ENCODE measurements at places on chromosomes 2 and 18.
A peak's percentile ranks its signal among the peaks of the same experiment; 100 is the strongest.

DNA sequence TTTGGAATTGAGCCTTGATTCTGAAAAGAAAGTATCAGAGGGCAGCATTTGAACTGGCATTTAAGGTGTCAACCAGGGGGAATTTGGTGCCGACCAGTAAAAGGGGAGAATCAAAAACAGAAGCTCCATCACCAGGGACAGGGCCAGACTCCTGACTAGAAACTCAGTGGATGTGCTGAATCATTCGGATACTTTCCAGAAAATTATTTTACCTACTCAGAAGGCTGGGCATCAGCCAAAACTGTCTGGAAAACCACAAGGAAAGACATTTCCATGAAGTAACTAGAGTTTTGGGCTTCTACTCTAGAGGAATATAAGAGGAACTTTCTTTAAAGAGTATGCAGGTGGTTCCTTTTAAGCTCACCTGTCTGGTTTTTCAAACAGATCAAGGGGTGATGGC, 756.6 kb downstream of the RNF144A start:
- DNase-seq: no peak

- no peak for DNase-seq
These were observed 7.4 kb upstream of the MOB1A start for GRCh38 chr2:74186038-74186437.

DNA sequence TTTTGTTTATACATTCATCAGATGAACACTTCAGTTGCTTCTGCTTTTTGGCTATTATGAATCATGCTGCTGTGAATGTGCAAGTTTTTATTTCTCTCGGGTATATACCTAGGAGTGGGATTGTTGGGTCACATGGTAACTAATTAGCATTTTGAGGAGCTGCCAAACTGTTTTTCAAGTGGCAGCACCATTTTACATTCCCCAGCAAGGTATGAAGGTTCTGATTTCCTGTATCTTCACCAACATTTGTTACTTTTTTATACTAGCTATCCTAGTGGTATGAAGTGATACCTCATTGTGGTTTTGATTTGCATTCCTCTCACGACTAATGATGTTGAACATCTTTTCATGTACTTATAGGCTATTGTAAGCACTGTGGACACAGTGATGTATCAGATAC, 53.9 kb downstream of the DYNC1I2 start:
- DNase-seq: no peak

GRCh38 chr18:53937037-53937436, 287.4 kb downstream of the MBD2 start:
- no peak for DNase-seq

- no peak for DNase-seq
These were observed 55.5 kb downstream of the ARHGAP28 start for GRCh38 chr18:6785001-6785400.

DNA sequence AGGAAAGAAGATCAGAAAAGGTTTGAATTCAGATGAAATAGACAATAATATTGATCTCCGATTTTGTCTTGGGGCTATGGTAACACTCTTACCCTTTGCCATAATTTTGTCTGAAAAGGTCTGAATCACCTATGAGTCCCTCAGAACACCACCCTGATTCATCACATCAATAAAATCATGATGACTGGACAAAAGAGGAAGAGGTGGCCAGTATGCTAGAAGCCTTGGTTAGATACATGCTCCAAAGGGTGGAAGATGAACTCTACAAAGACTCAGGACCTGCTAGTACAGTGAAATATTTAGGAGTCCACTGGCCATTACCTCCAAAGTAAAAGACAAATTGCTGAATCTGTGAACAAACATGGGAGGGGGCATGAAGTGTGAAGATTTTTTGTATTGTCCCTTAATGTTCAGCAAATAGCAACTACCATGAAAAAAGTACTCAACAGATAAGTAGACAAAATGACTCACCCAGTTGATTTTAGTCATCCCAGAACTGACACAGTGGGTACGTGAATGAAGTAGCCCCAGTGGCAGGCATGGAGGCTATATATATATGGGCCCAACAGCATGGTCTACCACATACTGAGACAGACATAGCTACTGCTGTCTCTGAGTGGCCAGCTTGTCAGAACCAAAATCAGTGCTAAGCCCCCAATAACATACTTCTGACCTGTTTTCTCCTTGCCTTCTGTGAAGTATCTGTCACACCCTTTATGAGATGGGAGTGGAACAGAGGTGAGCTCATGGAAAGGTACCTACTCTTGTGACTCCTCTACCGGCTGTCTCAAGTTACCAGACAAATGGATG, 36.5 kb upstream of the GLS start:
- no peak for DNase-seq

- DNase-seq: peak; percentile 79
These were observed 1.1 kb downstream of the TMEM18 start for GRCh38 chr2:675982-676646.

DNA sequence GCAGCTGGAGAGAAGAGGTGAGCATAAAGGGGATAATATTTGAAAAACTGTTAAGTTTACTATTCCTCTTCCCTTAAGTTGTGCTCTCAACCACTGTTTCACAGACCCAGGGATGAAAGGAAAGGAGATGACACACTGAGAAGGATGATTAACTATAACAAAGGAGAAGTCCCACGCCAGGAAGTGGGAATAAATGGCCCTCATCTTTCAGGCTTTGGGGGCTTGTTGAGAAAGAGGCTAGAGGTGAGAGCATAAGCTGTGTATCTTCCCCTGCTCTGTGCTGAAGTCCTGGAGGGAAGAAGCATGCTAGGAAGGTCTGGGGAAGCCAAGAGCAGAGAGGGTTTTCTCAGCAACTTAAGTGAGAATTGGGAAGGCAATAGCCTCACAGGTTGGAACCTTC, 399.1 kb upstream of the ATP5MC3 start:
- no peak for DNase-seq

DNA sequence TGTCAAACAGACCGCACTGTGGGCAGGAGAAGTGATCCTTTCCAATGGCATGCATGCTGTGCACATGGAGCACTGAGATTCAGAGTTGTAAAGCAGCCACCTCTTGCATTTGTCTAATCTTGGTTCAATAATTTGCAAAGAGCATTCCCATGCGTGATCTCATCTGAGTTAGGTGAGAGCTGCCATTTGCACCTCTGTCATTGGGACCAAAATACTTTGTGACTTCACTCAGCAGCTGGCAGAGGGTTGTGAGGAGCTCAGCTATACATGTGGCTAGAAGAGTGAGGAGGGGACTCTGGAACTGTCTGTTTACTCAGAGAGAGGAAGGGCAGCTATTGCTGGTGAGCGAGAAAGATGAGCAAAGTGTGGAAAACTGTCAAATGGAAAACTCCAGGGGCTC, 265.1 kb upstream of the TNP1 start:
- DNase-seq: no peak

DNA sequence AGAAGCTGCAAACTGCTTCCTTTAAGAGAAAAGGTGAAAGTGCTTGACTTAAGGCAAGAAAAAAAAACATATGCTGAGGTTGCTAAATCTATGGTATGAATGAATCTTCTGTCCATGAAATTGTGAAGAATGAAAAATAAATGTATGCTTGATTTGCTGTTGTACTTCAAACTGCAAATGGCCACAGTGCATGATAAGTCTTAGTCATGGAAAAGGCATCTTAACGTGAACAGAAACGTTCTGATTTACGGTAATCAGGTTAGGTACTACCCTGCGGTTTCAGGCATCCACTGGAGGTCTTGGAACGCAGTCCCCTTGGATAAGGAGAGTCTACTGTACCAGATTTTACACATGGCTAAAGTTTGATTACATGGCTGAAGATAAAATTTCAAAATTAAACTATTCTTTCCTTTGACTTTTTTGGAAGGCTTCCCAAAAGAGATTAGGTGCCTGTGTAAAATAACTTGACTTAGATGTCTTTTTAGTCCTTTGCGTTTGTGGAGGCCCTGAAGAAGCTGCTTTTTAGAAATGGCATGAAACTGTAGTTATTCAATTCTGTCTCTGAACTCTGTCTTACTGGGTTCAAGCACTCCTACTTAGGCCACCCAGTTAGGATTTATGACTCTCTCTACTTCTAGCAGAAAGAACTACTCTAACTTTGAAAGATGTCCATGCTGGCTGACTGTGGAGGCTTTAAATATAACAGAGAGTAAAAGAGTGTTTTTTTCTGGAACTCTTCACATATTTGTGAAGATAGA, 35.9 kb upstream of the SCN9A start:
- no peak for DNase-seq

- no peak for DNase-seq
These were observed 632.2 kb downstream of the SATB2 start for GRCh38 chr2:198825534-198825933.

GRCh38 chr18:49547701-49548100, 14.2 kb upstream of the LIPG start:
- DNase-seq: no peak

- DNase-seq: no peak
These were observed 23.3 kb upstream of the ST3GAL5 start for GRCh38 chr2:85911814-85912692.

- no peak for DNase-seq
These were observed 216.6 kb downstream of the SS18 start for GRCh38 chr18:25873833-25874232.

GRCh38 chr2:164565359-164565758, 55.9 kb downstream of the GRB14 start:
- DNase-seq: no peak

DNA sequence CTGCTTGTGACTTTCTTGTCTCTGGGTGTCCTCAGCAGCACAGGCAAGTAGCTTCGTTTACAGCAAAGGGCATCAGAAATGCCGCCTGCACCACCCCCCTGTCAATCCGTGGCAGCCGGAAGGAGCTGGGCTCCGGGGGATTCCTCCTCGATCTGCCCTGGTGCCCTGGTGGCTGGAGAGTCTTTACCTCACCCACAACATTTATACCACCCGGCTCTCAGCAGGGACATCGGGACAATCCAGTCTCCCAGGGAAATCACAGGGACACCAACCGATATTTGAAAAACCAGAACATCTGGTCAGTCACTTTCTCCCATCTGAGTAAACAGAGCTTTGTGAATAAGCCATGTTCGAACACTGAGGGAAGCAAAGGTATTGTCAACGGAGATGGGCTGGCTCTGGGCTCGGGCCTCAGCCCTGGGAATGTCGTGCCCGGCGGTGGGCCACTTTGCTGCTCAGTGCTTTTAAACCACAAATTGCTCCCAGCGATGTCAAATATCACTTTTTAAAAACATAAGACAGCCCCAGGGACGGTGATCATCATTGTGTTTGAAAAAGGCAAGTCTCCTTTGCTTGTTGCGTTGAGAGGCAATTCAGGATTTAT, 210.0 kb upstream of the SALL3 start:
- DNase-seq: peak; percentile 38

GRCh38 chr2:221377066-221377465, 195.0 kb downstream of the EPHA4 start:
- no peak for DNase-seq

GRCh38 chr2:196592331-196592910, 47.1 kb upstream of the CCDC150 start:
- peak; percentile 76 for DNase-seq

- DNase-seq: no peak
These were observed 139.0 kb downstream of the DDX1 start for GRCh38 chr2:15730545-15731212.

GRCh38 chr18:49177071-49177470, 226.3 kb upstream of the SMAD7 start:
- DNase-seq: no peak

- peak; percentile 78 for DNase-seq
These were observed 818 bp upstream of the IKZF2 start for GRCh38 chr2:213152065-213152794.

GRCh38 chr2:224287531-224287930, 114.4 kb downstream of the FAM124B start:
- no peak for DNase-seq

DNA sequence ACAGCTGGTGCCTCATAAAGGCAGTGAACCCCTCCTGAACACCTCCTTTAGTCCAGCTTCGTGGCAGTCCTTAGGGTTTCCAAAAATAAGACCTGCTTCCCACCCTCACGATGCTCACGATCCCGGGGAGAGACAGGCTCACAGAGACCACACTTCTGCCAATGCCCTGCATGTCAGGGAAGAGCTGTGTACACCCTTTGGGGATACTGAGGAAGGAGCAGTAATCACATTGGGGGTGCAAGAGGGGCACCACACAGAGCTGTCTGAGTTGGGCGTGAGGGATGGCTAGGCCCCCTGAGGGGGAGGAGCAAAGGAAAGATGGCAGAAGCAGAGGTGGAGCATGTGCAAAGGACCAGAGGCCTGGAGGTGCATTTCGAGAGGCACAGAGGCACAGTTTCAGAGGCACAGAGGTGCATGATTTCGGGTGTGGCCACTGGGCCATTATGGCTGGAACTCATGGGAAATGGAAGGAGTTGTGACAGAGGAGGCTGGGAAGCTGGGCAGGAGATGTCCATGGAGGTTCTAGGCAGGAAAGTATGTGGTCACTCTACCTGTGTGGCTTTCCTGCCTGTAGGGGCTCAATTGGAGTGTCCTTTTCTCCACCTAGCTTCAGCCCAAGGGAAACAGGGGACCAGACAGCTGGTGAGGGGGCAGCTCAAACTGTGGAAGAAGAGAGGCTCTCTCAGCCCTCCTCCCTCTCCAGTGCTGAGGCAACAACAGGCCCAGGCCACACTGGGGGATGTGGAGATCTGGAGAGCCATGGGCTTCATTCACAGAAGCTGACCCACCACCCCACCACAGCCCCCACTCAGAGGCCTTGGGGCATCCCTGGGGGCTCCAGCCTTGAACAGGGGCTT, 115.9 kb downstream of the CAPN13 start:
- DNase-seq: no peak

- peak; percentile 72 for DNase-seq
These were observed at the start of gene PTH2R for GRCh38 chr2:208406474-208407451. PTH2R (plus strand) TSS chr2:208406792; CDS start chr2:208407044, 252 bp downstream.

DNA sequence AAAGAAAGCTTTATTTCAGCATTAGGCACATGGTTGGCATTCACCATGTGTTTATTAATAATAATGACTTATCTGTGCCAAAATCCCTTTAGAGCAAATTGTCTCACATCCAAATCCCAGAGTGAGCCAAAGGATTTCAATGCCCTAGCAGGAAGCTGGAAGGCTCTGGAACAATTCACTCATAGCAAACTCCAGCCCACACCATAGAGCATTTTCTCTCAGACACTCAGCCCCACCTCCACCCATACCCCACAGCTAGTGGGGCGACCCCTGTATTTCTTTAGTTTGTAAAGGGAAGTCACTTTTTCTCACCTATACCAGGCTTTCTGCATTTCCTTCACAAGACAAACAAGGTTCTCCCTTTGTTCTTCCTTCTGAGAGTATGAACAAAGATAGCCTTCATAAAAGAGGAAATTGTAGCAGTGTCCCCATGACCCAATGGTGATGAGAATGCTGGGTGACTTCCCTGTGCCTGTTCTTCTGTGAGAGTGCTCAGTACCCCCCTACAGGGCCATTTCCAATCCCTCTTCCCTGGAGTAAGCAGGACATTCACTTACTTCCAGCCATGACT, 100.1 kb upstream of the APCDD1 start:
- DNase-seq: no peak

- no peak for DNase-seq
These were observed 39.7 kb downstream of the DHX57 start for GRCh38 chr2:38835990-38836389.

All from ecto neural progenitor cell (in vitro differentiated cells).